Nucleus accumbens (tissue), 56 donors: ENCODE measurements at places on chromosomes 5 and 9.
A peak's percentile ranks its signal among the peaks of the same experiment; 100 is the strongest.

DNA sequence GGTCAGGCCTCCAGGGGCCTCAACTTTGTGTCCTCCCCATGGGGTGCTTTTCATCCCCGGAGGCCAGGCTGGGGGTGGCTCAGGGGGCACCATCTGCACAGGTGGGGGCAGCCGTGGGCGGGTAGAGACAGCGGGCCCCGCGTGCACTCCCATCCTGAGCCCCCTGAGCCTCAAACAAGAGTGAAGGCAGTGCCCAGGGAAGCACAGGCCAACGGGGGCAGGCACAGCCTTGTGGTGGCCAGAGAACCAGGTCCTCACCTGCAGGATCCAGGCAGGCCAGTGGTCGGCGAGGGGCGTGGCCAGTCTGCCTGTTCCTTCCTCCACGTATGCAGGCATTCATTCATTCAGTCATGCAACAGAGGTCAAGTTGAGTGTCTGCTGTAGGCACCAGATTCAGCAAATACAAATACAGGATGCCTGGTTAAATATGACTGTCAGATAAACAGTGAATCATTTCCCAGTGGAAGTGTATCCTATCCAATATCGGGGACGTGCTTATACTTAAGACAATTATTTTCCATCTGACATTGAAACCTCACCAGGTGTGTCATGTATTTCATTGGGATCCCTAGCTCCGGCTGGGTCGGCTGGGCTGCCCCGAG, 22.3 kb downstream of the KCNT1 start:
- no peak for DNase-seq

DNA sequence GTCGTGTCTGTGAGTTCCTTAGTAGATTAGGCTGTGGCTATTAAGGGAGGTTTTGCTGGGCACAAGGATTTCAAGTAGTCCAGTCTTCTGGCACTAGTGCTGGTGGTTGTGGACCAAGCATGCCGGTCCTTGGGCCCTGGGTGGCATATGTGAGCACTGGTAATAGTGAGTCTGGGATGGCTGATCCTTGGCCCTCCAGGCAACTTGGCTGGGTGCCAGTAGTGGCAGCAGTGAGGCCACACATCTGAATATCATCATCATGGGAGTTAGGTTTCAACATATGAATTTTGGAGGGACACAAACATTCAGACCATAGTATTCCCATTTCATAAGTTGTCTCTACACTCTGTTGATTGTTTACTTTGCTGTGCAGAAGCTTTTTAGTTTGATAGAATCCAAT, 25.3 kb upstream of the APBA1 start:
- DNase-seq, result no peak

GRCh38 chr5:94175912-94176311, 434.5 kb upstream of the POU5F2 start:
- DNase-seq, result no peak

DNA sequence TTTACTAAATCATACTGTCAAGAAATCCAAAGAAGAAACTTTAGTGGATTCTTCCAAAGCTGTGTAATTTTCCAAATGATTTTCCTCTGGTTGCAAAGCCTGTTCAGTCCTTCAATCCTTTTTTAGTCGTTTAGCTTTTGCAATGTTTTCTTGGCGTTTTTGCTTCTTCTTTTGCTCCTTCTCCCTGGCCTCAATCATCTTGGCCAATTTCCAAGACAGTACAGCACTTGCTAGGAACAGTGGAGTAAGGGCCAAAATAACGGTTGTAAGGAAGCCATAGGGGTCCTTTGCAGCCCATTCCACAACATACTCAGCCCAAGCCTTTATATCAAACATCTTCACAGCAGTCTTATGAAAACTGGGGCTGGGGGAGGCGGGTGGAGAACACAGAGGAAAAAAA, 2.4 kb downstream of the SMIM15 start:
- no peak for DNase-seq

GRCh38 chr9:116112236-116112635, 41.4 kb upstream of the PAPPA start:
- DNase-seq, result no peak

GRCh38 chr9:137602661-137603060, 2.8 kb upstream of the ARRDC1 start:
- no peak for DNase-seq

- no peak for DNase-seq
Observed at GRCh38 chr5:169561893-169562292, 21.7 kb upstream of the SPDL1 start.

DNA sequence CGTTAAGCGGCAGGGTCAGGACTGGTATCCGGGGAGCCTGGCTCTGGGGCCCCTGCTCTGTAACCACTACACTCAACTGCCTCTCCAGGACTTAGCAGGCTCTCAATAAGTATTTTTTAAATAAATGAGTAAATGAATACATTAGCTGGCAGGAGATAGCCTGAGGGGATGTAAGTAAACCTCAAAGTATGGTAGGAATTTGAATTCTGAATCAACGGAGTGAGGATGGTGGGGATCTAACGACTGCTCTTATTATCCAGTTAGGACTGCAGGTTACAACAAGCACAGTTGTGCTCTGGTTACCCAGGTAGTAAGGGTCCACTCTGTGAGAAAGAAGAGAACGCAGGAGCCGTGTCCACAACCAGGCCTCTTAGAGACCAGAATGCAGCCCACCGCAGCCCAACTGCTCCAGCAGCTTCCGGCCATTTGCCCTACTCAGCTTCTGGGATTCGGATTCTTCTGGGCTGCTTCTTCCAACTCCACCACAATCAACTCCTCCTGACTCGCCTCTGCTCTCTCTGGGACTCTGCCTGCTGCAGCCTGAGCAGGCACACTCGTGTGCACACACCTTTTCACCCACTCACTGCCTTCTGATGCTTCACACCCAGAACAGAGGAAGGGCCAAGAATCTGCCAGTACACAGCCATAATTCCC, 52.6 kb downstream of the MED27 start:
- DNase-seq, result no peak

GRCh38 chr9:72478966-72479365, 42.4 kb upstream of the TMC1 start:
- DNase-seq, result no peak

DNA sequence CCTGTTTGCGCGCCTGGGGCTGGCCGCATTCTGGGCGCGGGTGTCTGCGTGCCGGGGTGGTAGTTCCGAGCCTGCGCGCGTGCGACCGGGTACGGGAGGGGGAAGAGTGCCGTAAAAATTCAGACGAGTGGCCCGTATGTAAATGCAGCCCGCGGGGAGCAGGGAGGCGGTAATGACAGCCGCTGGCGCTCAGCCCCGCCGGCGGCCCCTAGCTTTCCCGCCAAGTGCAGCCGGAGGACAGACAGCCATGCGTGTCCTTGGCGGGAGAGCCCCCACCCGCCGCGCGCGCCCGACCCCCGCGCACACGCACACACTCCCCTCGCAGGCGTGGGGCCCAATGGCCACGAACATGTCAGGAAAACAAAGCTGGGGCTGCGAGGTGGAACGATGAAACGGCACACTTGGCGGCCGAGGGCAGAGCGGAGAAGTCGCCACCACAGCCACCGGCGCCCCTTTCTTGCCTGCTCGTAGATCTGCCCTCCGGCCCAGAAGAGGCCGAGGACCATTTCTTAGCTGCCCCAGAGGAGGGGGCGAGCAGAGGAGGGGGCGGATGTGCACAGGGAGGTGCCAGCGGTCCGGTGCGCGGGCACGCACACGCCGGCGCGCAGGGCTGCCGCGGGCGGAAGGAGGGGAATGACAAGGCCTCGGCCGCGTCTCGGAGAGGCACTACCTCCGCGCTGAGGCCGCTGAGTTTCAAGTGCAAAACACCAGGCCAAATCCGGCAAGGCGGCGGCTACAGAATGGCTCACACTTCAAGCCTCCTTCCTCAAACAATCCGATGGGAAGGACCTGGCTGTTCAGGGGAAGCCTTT, 208.4 kb downstream of the MEF2C start:
- DNase-seq, result peak; percentile 35

- DNase-seq, result no peak
Observed at GRCh38 chr5:1368756-1369155, 23.9 kb upstream of the CLPTM1L start.

- DNase-seq, result no peak
Observed at GRCh38 chr9:85212209-85212608, 529.5 kb downstream of the AGTPBP1 start.

DNA sequence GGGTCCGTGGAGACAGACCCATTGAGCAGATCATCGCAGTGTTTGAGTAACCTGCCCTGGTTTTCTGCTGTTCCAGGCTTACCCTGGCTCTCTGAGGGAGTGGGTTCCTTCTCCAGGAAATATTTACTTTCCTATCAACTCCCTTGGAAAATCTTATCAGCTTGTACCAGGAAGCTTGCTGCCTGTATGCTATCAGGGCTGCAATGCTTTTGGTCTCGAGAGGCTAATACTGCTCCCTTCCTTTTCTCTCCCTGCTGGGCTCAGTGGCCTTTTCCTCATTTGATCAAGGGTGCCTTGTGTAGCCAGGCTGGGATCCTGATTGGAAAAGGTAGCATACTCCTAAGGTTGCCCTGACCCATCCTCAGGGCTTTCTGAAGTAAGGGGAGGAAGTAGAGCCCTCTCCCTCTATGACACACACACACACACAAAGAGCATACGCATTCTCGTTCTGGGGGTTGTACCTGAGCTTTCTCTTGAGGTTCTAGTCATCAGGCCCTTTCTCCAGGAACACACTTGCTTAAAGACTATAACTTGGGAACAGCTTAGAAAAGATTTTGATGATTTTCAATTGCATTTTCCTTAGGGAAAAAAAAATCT, 41.6 kb downstream of the CYSTM1 start:
- no peak for DNase-seq

- no peak for DNase-seq
Observed at GRCh38 chr9:2029666-2030170, 14.6 kb downstream of the SMARCA2 start.

- no peak for DNase-seq
Observed at GRCh38 chr5:64690417-64691151, at the start of gene SHISAL2B. Gene SHISAL2B (plus strand): TSS chr5:64690503. CDS start chr5:64690624, 121 bp downstream.

GRCh38 chr9:120914396-120914795, 12.2 kb downstream of the TRAF1 start:
- peak; percentile 73 for DNase-seq

DNA sequence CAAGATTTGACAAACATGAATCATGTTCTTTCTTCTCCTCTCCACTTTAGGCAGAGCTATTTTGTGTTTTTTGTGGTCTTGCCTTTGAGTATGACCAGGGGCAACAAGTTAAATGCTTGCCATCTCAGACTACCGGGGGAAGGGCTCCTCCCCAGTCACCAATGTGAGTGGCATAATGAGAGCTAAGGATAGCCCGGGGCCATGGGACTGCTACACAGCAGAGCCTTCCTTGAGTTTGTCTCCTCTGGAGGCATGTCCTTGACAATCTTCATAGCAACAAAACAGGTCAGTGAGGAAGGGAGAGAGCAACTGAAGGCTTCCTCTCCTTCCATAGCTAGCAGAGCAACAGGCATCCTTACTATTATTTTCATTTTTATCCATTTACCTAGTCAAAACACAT, 299.3 kb downstream of the ENC1 start:
- no peak for DNase-seq

- no peak for DNase-seq
Observed at GRCh38 chr9:135795391-135795790, 93.4 kb downstream of the KCNT1 start.

DNA sequence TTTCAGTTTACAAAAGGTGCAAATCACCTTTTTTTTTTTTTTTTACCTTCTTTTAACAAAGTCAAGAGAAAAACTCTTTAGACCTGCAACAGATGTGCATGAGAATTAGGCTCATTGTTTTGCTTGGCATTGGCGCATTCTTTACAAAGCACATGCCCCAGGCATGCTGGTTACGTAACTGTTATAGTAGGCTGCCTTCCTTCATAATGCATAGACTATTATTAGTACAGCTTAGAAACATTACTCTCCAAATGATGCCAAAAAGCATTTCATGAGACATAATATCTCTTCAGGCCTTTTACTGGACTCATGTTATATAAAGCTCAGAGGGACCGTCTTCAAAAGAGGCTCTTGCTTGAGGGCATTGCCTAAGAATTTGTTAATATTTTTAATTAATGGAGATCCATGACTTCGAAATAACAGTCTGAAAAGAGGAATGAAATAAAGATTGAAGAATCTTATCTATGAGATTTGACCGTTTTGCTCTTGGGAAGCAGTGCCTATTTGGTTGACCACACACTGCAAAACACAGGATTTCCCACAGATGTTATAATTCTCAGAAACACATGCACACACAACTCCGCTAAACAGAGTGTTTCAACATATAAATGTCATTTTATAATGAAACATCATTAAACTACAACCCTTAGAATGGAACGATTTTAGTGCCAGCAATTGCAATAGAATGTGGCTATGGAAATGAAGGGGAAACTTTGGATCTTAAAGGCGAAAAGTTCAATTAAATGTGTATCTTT, 478.7 kb downstream of the PRR16 start:
- DNase-seq, result no peak

- no peak for DNase-seq
Observed at GRCh38 chr5:81336556-81336955, 35.2 kb downstream of the ZCCHC9 start.

DNA sequence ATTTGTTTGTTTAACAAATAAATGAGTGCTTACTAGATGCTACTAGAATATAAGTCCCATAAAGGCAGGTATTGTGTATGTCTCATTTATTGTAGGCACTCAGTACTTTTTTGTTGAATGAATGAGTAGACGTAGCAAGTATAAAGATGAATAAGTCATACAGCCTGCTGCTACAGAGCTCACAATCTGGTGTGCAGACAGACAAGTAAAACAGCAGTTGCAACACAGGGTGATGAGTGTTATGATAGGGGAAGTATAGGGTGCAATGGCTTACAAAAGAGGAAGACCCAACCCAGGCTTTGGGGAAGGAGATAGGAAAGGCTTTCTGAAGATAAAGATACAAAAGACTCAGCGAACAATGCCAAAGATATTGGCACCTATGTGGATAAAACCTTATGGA, 47.7 kb downstream of the SH3RF2 start:
- DNase-seq, result no peak

- DNase-seq, result no peak
Observed at GRCh38 chr5:145619806-145620310, 215.3 kb downstream of the PRELID2 start.

GRCh38 chr5:57509501-57510260, 27.1 kb upstream of the ACTBL2 start:
- no peak for DNase-seq

DNA sequence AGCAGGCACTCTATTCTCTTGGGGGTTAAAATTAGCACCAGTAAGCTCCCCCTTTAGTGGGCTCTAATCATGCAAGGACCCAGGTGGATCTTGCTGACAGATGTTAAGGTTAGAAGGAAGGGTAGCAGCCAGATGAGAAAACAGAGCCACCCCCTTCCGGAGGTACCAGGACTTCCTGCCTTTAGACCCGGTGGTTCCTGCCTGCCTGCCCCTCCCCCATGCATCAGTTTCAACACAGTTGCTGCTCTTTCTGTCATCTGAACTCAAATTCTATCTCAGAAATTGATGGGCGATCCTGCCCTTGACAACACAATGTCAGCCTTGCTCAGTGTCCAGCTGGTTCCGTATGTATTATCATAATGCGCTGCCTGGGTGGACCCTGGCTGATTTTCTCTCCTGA, 287.3 kb downstream of the EBF1 start:
- DNase-seq, result no peak

DNA sequence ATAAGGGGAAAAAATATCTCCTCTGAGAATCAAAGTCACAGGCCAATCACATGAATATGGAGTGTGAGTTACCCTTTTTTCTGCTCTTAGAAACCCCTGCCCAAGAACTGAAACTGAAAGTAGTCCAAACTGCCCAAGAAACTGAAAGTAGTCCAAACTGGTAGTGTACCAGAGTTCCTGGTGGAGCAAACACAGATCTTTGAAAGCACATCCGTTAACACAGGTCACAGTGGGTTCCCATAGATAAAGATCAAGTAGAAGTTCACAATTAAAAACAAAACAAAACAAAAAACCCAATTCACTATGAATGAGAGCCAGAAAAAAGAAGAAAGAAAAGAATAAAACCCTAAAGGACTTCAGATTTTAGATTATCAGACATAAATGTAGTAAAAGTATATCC, 332.4 kb upstream of the EFNA5 start:
- no peak for DNase-seq

- no peak for DNase-seq
Observed at GRCh38 chr9:124863371-124863871, 1.5 kb downstream of the ARPC5L start.
